ENCODE measurements at places on chromosomes 5 and 9.
A peak's percentile ranks its signal among the peaks of the same experiment; 100 is the strongest.

- H3K4me1 ChIP-seq = no peaks in the 10 kb centered on the region
- DNase-seq = no peak
- no peaks in the 10 kb centered on the region for H3K27me3 ChIP-seq
- H3K4me3 ChIP-seq = no peak overlapping the region
- no peak overlapping the region for H3K27ac ChIP-seq
These were observed 571.3 kb downstream of the GABRG2 start for GRCh38 chr5:162638849-162639248.

GRCh38 chr5:137954131-137954879 lies 65.0 kb downstream of the PKD2L2 start:
- no peak overlapping the region for H3K4me3 ChIP-seq
- H3K4me1 ChIP-seq = no peaks in the 10 kb centered on the region
- no peak for DNase-seq
- H3K36me3 ChIP-seq = no peaks in the 10 kb centered on the region
- no peaks in the 10 kb centered on the region for H3K27me3 ChIP-seq

GRCh38 chr5:119022017-119022745 lies 33.8 kb upstream of the DTWD2 start:
- H3K4me3 ChIP-seq = no peak overlapping the region
- no peaks in the 10 kb centered on the region for H3K36me3 ChIP-seq
- H3K27me3 ChIP-seq = no peaks in the 10 kb centered on the region
- DNase-seq = no peak
- no peaks in the 10 kb centered on the region for H3K4me1 ChIP-seq

DNA sequence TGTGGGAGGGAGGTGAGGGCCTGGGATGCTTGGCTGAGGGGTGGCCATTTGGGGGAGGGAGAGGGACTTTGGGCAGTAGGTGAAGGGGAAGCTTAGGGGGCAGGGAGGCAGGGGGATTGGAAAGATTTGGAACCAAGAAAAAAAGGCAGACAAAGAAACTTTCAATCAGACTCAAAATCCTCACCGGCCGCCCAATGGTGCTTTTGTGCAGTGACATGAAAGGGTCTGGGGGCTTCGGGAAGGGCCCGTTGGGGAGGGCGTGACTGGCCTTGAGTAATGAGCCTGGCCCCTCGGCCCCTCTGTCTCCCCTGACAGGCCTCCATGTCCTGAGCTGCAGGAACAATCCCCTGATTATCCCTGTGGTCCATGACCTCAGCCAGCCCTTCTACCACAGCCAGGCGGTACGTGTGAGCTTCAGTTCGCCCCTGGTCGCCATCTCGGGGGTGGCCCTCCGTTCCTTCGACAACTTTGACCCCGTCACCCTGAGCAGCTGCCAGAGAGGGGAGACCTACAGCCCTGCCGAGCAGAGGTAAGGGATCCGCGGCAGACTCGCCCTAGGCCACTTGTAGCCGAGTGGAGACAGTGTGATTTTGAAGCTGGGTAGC lies 181.1 kb downstream of the PAPPA start:
- no peaks in the 10 kb centered on the region for H3K27me3 ChIP-seq
- no peaks in the 10 kb centered on the region for H3K36me3 ChIP-seq
- no peaks in the 10 kb centered on the region for H3K4me1 ChIP-seq
- no peak overlapping the region for H3K4me3 ChIP-seq
- DNase-seq = no peak

GRCh38 chr5:154647761-154648145 lies 107.4 kb upstream of the LARP1 start:
- no peak overlapping the region for H3K27ac ChIP-seq
- no peak for DNase-seq
- no peaks in the 10 kb centered on the region for H3K4me1 ChIP-seq
- peak overlapping the region; percentile 12 for H3K4me3 ChIP-seq
- H3K36me3 ChIP-seq = no peaks in the 10 kb centered on the region
- no peaks in the 10 kb centered on the region for H3K27me3 ChIP-seq

DNA sequence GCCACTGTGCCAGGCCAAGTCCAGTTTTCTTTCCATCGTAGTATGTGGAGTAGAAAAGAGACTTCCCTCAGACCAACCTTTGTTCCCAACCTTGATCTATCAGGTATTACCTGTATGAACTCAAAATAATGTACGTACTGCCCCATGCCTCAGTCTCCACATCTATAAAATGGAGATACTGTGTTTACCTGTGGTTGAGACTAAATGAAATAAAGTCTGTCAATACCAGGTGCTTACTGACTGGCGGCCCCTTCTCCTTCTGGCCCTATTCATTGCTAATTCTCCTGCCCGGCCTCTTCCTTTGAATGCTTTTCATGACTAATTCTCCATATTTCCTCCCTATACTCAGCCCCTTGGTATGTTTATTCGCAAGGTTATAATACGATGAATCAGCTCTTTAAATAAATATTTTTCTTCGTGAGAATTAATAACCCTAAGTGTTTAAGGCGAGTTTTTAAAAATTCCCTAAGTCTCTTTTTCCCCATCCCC lies 89.6 kb upstream of the BASP1 start:
- H3K27me3 ChIP-seq = no peaks in the 10 kb centered on the region
- H3K27ac ChIP-seq = no peak overlapping the region
- no peaks in the 10 kb centered on the region for H3K36me3 ChIP-seq
- H3K4me3 ChIP-seq = no peak overlapping the region
- no peaks in the 10 kb centered on the region for H3K4me1 ChIP-seq

DNA sequence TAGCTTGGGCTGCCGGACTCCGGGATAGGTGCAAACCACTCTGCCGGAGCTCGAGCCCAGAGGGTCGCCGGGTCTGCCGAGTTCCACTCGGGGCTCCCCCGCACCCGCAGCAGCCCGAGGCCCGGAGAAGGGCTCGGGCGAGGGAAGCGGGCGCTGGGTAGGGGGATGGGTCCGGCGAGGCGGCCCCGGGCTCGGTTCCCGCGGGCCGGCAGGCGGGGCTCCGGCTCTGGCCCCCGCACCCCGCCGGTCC lies 507 bp downstream of the RICTOR start:
- H3K27ac ChIP-seq = peak overlapping the region; percentile 98
- no peaks in the 10 kb centered on the region for H3K36me3 ChIP-seq
- H3K4me3 ChIP-seq = peak overlapping the region; percentile 72
- no peaks in the 10 kb centered on the region for H3K4me1 ChIP-seq

DNA sequence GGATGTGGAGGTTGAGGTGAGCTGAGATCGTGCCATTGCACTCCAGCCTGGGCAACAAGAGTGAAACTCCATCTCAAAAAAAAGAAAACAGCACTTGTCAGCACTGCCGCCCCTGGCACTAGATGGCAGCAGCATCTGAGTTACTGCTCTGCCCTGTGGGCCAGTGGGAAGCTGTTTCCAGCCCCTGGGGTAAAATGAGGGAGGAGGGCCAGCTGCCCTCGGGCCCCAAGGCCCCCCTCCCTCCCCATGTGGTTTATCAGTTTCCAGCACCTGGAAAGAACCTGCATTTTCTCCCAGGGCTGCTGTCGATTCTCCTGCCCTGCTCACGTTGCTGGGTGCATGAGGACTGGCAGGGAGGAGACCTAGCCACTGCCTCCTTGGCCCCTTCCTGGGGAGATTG lies 13.2 kb upstream of the CEL start:
- H3K27me3 ChIP-seq = no peaks in the 10 kb centered on the region
- no peaks in the 10 kb centered on the region for H3K36me3 ChIP-seq
- no peak overlapping the region for H3K4me3 ChIP-seq
- DNase-seq = no peak
- H3K27ac ChIP-seq = no peak overlapping the region
- H3K4me1 ChIP-seq = peaks cover 3% of the 10 kb centered on the region

GRCh38 chr9:90629991-90630390 lies 12.6 kb downstream of the DIRAS2 start:
- no peaks in the 10 kb centered on the region for H3K4me1 ChIP-seq
- DNase-seq = no peak
- H3K27me3 ChIP-seq = no peaks in the 10 kb centered on the region
